ENCODE measurements at places on chromosomes 6 and 20. TPM values are rescaled to one million over a fixed set of nuclear protein-coding genes. Genes with fewer than 3 reads are reported as not detected.
A peak's percentile ranks its signal among the peaks of the same experiment; 100 is the strongest.

GRCh38 chr6:16671302-16672289 lies 89.7 kb downstream of the ATXN1 start:
- H3K36me3 ChIP-seq, result no peaks in the 10 kb centered on the region
- H3K4me1 ChIP-seq, result peaks cover 42% of the 10 kb centered on the region
- no peak overlapping the region for H3K27ac ChIP-seq
- no peaks in the 10 kb centered on the region for H3K27me3 ChIP-seq
- no peak overlapping the region for H3K4me3 ChIP-seq

DNA sequence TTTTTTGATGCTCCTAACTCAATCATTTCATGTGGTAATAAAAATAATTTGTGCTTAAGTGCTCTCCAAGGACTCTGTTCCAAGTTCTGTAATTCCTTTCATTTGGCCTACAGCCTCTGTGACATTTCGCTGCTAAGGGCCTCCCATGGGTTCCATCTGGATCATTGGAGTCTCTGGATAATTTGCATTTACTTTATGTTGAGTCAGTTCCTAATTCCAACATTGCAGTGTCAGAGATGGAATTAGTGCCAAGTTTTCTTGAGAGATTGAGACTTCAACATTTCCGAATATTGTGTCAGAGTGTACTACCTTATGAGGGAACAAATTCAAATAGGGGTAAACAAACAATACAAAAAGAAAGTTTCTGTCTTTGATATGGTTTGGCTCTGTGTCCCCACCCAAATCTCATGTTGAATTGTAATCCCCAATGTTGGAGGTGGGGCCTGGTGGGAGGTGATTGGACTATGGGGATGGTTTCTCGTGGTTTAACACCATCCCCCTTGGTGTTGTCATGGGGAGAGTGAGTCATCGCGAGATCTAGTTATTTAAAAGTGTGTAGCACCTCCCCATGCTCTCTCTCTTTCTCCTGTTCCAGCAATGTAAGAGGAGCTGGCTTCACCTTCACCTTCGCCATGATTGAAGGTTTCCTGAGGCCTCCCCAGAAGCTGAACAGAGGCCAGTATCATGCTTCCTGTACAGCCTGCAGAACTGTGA lies 244.1 kb upstream of the TBX18 start:
- no peaks in the 10 kb centered on the region for H3K27me3 ChIP-seq
- no peak overlapping the region for H3K27ac ChIP-seq
- H3K4me3 ChIP-seq, result no peak overlapping the region
- DNase-seq, result peak; percentile 20
- no peaks in the 10 kb centered on the region for H3K36me3 ChIP-seq

- H3K27ac ChIP-seq, result no peak overlapping the region
- no peaks in the 10 kb centered on the region for H3K4me1 ChIP-seq
- H3K36me3 ChIP-seq, result no peaks in the 10 kb centered on the region
Measured at GRCh38 chr6:143236151-143236798, 175.6 kb downstream of the AIG1 start.

DNA sequence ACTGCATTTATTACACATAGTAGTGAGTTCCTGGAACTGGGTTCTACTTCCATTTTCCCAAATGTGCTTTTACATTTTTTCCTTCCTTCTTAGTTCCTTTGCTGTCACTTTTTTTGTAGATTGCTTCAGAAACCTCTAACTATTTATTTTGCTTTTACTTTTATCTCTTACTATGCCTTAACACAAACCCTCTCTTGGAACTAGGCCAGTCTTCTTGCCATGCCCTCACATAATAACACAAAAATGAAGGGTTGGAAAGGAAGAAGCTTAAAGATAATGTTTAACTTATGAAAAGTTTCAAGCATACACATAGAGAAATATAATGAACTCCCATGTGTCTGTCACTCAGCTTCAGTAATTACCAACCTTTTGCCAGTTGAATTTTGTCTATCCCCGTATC lies 27.1 kb downstream of the TOP1 start:
- peaks cover 81% of the 10 kb centered on the region for H3K4me1 ChIP-seq
- DNase-seq, result no peak
- H3K27ac ChIP-seq, result no peak overlapping the region
- H3K4me3 ChIP-seq, result no peak overlapping the region
- H3K36me3 ChIP-seq, result no peaks in the 10 kb centered on the region
- H3K27me3 ChIP-seq, result no peaks in the 10 kb centered on the region

GRCh38 chr6:97586344-97586743 lies 303.3 kb upstream of the MMS22L start:
- no peak overlapping the region for H3K4me3 ChIP-seq
- H3K4me1 ChIP-seq, result no peaks in the 10 kb centered on the region
- DNase-seq, result no peak
- H3K27ac ChIP-seq, result no peak overlapping the region

DNA sequence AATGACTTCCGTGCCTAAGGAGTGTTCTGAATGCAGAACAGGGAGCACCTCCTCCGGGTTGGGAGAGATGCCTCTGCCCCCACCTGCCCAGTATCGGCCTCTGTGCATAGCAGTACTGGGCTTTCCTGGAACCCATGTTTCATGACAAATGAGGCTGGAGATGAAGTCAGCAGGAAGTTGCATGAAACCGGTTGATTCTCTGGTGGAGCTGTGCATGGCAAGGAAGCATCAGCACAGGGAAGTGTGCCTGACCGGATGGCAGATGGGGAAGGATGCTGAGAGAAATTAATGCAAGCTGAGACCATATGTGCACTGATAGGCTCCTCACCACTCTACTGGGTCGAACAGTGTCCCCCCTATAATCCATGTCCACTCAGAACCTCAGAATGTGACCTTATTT lies 155.5 kb downstream of the CDH26 start:
- no peaks in the 10 kb centered on the region for H3K4me1 ChIP-seq
- H3K36me3 ChIP-seq, result no peaks in the 10 kb centered on the region
- peak; percentile 15 for DNase-seq
- no peak overlapping the region for H3K27ac ChIP-seq

DNA sequence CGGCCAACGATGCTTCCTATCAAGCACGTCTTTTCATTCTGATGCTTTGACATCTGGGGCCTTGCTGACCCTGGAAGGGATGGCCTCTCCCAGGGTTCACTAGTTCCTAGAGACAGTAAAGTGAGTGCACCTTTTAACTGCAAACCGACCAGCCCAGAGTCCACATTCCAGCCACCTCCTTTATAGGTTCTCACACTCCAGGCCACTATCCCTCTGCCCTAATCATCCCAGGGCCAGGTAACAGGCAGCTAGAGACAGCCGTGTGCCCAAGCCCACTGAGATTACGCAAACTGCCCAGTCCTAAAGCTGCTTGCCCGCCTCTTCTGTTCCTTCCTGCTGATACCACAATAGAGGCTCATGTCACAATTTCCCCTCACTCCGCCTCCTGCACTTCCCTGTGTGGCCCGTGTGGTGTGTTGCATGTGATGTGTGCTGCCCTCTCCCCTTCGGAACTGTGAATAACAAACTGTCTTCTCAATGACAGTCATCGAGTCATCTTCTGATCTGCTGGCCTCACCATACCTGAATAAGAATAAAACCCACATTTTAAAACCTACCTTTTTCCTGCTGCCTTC lies 123.7 kb upstream of the EXOC2 start:
- peaks cover 11% of the 10 kb centered on the region for H3K4me1 ChIP-seq
- no peak overlapping the region for H3K27ac ChIP-seq
- no peak for DNase-seq
- H3K36me3 ChIP-seq, result no peaks in the 10 kb centered on the region
- H3K27me3 ChIP-seq, result no peaks in the 10 kb centered on the region
- H3K4me3 ChIP-seq, result no peak overlapping the region

DNA sequence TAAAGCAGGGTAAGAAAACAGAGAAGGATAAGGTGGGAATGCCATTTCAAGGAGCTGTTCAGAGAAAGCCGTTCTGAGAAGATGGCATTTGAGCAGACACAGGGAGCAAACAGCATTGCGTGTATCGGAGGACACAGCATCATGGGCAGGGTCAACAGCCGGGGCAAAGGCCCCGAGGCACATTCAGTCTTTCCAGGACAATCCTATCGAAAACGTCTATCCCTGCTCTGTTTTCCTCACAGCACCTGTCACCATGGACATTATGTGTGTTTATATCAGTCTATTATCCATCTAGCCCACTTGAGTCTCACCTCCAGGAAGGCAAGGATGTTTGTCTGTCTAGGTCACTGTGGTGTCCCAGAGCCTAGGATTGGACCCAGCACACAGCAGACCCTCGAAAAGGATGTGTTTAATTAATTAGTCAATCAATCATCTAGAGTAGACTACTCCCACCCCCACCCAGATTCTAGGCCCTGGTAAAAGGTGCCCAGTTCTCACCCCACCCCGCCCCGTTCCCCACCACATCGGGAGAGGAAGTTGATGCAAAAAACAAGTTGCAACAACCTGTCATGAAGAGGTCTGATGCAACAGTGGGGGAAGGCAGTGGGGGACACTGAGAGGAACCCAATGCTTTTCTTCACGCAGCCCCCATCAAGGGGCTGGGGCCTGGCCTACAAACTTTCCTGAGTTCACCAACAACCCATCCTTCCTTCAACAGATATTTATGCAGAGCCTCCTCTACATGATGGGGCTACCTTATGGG lies 66.6 kb downstream of the PREX1 start:
- no peaks in the 10 kb centered on the region for H3K4me1 ChIP-seq
- H3K27me3 ChIP-seq, result no peaks in the 10 kb centered on the region
- H3K27ac ChIP-seq, result peak overlapping the region; percentile 50
- no peak overlapping the region for H3K4me3 ChIP-seq
- no peaks in the 10 kb centered on the region for H3K36me3 ChIP-seq
- DNase-seq, result peak; percentile 55

DNA sequence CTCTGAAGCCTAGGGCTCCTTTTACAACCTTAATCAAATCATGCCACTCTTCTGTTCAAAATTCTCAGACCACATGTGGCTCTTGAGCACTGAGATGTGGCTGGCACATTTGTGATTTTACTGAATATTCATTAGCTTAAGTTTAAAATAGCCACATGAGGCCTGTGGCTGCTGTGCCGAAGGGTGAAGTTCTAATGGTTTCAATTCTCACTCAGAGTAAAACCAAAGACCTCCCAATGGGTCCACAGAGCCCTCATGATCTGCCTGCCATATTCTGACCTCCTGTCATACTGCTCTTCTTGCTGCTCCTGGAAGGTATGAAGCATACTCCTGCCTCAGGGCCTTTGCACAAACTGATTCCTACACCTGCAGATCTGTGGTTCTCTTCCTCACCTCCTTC lies 7.8 kb upstream of the CST3 start:
- peaks cover 25% of the 10 kb centered on the region for H3K4me1 ChIP-seq
- no peaks in the 10 kb centered on the region for H3K36me3 ChIP-seq
- no peak for DNase-seq
- no peak overlapping the region for H3K4me3 ChIP-seq
- no peak overlapping the region for H3K27ac ChIP-seq

DNA sequence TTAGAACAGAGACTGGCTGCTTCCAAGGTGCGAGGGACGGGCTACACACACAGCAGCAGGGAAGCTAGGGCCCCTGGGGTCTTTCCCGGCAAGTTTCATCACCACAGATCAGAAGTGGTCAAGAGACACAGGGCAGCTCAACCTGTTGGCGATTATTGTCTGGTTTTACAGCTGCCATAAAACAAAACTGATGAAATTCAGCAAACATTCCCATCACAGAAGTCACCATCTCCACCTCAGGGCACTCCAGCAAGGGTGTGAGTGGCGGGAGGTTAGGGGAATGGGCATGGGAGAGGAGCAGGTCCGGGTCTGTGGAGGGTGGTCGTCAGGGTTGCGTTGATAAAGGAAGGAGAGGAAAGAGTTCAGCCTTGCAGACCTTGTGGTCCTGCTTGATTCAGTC lies 91.0 kb downstream of the PXDC1 start:
- no peak overlapping the region for H3K27ac ChIP-seq
- H3K4me1 ChIP-seq, result peaks cover 13% of the 10 kb centered on the region
- H3K27me3 ChIP-seq, result no peaks in the 10 kb centered on the region
- H3K36me3 ChIP-seq, result no peaks in the 10 kb centered on the region
- DNase-seq, result no peak

GRCh38 chr6:43825187-43826115 lies 55.4 kb downstream of the VEGFA start:
- H3K36me3 ChIP-seq, result no peaks in the 10 kb centered on the region
- peak overlapping the region; percentile 75 for H3K27ac ChIP-seq
- H3K27me3 ChIP-seq, result no peaks in the 10 kb centered on the region
- H3K4me3 ChIP-seq, result no peak overlapping the region
- no peak for DNase-seq

DNA sequence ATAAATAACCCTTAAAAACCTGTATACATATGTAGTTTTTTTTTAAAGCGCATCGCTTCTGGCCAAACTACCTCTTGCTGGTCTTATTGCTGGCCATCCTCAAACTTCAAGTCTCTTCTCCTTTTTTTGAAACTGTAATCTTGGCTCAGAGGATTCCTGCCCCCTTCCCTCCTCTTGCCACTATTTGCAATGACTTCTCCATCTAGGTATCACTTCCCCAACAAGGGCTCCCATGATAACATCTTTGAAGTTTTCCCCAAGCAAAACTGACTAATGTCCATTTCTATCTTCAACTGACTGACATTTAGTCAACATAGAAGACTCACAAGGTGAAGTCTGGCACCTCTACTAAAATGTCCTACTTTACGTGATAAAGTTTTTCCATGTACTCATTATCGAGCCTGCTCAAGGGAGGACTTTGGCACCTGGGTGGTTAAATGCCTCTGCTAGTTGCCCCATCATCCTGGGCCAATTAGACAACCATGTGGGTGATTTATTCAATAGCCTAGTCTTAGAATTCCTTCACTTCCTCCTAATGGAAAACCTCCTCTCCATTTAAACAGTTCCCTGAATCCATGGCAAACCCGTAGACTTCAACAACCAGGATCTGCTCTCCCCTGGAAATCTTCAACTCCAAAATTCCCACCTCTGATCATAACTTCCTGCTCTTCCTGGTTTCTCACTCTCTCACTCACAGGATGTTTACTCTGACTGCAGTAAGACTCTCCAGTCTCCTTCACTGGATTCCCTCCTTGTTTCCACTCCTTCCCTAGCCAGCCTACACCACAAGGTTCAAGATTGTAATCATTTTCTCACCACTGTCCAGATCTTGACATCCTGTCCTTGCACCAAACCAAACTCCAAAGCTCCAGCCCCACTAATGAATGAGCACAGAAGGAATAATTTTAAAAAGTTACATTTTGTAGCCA lies 9.4 kb upstream of the PLAGL1 start:
- no peaks in the 10 kb centered on the region for H3K4me1 ChIP-seq
- H3K36me3 ChIP-seq, result no peaks in the 10 kb centered on the region
- no peak overlapping the region for H3K27ac ChIP-seq
- H3K27me3 ChIP-seq, result no peaks in the 10 kb centered on the region

GRCh38 chr6:87174078-87174579 lies 18.8 kb downstream of the ZNF292 start:
- no peak overlapping the region for H3K27ac ChIP-seq
- no peak for DNase-seq
- H3K27me3 ChIP-seq, result no peaks in the 10 kb centered on the region
- no peak overlapping the region for H3K4me3 ChIP-seq
- no peaks in the 10 kb centered on the region for H3K36me3 ChIP-seq
- peaks cover 23% of the 10 kb centered on the region for H3K4me1 ChIP-seq

LY6G6F gene
- polyA plus RNA-seq, result not detected

RPS18 gene
- 4,575 TPM for polyA plus RNA-seq

TTK gene
- 1.5 TPM for polyA plus RNA-seq

ERVFRD-1 gene
- not detected for polyA plus RNA-seq

CDK19 gene
- 5.4 TPM for polyA plus RNA-seq

OR12D3 gene
- polyA plus RNA-seq, result not detected
